GOT3 (cell line): ENCODE measurements at places on chromosomes 16 and 17.

DNA sequence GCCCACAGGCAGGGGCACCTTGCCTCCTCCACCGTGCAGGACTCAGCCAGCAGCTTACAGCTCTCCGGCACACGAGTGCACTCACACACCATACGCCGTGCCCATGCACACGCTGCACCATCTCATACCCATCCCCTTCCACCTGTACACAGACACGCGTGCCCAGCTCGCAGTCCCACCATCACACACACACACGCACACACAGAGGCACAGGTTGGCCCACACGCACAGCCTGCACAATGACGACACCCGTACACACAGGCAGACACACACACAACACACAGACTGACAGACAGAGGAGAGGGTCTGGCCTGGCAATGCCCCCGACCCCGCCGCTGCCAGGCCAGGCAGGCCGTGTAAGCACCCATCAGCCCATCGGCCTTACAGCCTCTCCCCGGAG lies 12.1 kb downstream of the CASKIN1 start:
- no peak for DNase-seq

- DNase-seq: no peak
Measured at GRCh38 chr16:66247516-66248481, 118.7 kb upstream of the CDH5 start.

DNA sequence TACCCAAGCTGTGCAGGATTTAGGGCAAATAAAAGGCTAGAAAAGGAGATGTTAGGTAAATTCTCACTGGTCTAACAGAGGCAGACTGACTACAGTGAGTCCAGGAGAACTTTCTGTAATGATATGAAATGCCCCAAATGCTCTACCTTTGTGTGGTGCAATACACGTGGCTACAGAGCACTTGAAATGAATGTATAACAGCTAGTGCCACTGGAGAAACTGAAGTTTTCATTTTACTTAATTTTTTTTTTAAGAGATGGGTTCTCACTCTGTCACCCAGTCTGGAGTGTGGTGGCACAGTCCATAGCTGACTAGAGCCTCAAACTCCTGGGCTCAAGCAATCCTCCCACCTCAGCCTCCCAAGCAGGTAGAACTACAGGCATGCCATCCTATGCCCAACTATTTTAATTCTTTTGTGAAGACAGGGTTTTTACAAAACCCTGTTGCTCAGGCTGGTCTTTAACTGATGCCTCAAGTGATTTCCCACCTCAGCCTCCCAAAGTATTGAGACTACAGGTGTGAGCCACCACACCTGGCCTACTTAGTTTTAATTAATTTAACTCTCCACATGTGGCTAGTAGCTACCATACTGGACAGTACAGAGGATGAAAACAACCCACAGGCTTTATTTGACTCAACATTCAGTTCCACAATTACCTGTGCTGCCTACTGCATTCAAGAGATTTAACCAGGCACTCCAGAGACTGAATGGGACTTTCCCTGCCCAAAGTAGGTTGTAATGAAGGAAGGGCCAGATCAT lies 84.8 kb upstream of the PLEKHM1 start:
- DNase-seq: no peak

- DNase-seq: no peak
Measured at GRCh38 chr16:76976101-76976500, 214.9 kb upstream of the MON1B start.

- DNase-seq: no peak
Measured at GRCh38 chr17:37440424-37440823, 33.7 kb downstream of the TADA2A start.

- DNase-seq: no peak
Measured at GRCh38 chr17:40063901-40064531, 1.3 kb downstream of the THRA start.

DNA sequence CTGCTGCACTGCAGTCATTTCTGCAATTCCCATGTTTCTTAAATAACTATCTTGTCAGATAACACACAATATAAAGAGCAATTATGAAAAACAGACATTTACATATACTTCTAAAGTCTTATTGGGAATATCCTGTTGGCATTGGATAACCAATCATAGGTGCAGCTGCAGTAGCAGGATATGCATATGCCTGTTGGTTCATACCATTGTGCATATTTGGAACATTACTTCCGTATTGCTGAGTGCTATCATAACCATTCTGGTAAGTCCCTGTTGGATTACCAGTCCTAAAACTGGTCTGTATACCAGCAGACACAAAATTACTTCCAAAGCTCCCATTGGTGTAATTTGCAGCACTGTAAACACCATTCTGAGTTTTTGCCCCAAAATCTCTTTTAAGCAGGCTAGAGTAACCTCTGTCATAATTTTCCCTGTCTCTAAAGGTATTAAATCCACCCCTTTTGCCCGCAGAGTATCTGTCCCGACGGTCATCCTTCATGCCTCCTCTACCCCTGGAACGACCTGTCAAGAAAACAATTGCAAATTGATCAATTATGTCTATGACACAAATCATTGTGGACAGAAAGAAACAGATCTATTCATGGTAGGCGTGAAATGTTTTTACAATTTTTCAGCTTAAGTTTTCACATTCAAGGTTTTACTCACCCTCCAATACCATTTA lies 3.1 kb upstream of the POLG2 start:
- DNase-seq: no peak

GRCh38 chr16:57409870-57410587 lies 5.5 kb downstream of the CCL17 start:
- DNase-seq: no peak

- DNase-seq: no peak
Measured at GRCh38 chr17:14295676-14296075, 5.2 kb upstream of the HS3ST3B1 start.

GRCh38 chr17:64002658-64003525 lies 4.7 kb downstream of the PRR29 start:
- DNase-seq: no peak

DNA sequence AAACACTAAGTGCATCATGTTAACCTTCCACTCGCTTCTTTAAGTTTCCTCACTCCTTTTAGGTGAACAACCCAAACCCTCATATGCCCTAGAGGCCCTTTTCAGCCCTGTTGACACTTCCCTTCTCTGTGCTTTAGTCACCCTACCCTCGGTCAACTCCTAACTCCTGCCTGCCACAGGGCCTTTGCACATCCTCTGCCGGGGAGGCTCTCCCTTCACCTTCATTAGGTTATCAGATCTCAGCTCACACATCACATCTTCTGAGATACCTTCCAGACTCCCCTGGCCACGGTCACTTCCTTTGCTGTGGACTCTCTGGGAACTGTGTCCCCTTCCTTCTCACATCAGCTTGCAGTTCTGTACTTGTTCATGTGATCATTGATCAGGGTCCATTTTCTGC lies 574.4 kb downstream of the MAF start:
- no peak for DNase-seq

DNA sequence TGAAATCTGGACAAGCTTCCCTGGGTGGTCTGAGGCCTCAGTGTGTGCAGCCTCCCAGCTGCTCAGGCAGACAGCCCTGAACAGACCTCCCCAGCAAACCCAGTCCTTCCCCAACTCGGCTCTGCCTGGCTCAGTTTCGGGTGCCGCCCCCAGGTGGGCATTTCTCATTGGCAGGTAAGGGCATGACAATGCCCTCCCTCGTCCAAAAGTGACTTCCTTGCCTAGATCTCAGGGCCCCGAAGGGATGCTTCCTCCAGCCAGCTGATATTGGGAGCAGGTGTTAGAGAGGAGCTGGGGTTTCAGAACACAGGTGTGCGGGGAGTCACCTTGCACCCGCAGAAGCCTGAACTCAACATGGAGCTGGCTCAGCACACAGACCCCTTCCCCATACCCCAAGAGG lies 3.8 kb upstream of the PPL start:
- DNase-seq: no peak

DNA sequence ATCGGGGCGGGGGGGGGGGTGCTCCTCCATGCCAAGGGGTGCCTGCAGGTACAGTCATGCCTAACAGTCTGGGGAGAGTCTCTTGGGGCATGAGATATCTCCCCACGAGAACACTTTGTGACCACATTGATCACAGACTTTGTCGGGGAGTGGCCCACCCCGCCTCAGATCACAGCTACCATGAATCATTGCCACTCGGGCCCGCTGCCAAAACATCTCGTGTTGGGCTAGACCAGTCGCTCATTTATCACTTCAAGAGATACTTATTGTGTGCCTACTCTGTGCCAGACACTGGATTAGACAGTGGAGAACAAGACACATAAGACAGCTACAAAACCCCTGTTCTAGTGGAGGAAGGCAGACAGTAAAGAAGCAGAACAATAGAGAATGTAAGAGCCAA lies 72.6 kb downstream of the CLEC16A start:
- peak; percentile 41 for DNase-seq

- no peak for DNase-seq
Measured at GRCh38 chr17:50128441-50129352, 1.3 kb downstream of the SAMD14 start.

DNA sequence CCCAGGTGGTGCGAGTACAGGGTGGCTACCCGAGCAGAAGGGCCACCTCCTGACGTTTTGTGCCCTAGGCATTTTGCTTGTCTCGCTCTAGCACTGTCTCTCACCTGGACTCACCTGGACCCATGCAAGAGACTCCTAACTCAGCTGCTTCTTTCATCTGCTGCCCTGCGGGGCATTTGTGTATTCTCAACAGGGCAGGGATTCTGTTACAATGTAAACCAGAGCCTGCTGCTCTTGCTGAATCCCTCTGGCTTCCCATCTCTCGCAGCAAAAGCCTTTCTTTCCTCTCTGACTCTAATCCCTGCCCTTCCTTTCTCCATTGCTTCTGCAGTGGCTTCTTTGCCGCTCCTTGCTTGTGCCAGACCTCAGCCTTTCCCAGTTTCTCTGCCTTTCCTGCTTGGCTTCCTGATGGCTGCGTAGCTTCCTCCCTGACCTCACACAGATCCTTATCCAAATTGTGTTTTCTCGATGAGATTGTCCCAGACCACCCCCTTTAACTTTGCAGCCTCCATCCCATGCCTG lies 10.2 kb downstream of the ARSG start:
- no peak for DNase-seq

DNA sequence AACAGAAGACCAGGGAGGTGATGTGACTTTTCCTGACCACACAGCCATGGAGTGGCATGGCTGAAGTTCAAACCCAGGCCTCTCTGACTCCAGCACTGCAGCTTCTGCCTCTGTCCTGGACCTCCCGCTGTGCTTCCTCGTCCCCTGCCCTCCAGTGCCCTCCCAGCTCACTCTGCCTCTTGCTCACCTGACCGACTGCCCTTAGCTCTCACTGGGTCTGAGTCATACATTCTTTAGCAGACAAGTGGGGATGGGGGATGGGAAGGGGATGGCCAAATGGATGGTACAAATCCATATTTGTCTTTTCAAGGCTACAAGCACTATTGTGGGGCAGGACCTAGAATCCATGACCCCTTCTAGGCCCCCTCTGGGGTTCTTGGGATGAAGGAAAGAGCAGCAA lies 33.0 kb downstream of the PITPNM3 start:
- DNase-seq: no peak

DNA sequence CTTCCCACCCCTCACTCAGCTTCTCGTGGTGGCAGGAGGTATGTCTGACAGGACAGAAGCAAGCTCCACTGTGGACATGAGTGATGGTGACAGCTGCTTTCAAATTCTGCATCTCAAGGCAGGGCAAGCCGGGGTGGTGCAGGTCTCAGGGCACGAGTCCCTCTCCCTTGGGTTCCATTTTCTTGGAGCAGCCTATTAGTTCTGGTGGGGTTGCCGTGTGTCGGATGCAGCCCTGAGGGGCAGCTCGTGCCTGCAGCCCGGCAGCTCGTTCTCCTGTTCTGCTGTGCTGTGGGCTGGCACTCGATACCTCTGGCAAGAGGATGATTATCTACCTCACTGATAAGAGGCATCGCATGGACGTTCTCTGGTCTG lies 16.5 kb upstream of the CLEC18C start:
- no peak for DNase-seq

- no peak for DNase-seq
Measured at GRCh38 chr17:7790150-7790549, 43.9 kb upstream of the KDM6B start.

DNA sequence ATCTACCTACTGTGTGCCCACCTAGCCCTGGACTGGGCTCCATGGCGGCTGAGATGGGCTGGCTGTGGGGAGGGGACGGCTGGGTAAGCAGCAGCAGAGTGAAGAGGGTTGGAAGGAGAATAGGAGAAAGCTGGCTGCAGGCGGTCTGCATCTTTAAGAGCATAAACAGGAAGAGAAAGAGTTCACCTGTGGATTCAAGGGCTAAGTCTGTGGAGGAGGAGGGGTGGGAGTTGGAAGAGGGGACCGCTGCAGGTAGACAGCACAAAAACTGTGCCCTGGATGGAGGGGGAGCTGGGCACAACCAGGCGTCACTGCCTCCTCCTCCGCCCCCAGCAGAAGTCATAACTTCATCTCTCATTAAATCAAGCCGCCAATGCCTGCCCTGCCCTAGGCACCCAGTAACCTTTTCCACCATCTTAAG lies 677 bp downstream of the SLC13A2 start:
- DNase-seq: no peak

- DNase-seq: no peak
Measured at GRCh38 chr16:74372369-74372768, 3.7 kb upstream of the NPIPB15 start.

- DNase-seq: no peak
Measured at GRCh38 chr16:49282690-49283375, 1.2 kb upstream of the CBLN1 start.

DNA sequence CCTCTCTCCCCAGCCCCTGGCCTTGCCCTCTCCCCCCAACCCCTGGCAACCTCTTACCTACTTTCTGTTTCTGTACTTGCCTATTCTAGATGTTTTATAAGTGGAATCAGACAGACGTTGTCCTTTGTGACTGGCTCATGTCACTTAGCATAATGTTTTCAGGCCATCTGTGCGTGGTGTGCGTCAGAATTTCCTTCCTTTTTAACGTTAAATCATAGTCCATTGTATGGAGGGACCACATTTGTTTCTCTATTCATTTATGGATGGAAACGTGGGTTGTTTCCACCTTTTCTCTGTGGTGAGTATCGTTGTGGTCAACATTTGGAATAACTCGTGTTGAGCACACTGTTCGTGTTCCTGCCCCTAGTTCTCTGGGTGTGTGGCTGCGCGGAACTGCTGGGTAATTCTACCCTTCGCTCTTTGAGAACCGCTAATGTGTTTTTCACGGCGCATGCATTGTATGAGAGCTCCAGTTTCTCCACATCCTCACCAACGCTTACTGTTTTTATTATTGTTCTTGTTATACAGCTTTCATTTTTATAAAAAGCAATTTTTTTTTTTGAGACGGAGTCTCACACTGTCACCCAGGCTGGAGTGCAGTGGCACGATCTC lies 26.3 kb downstream of the ACTG1 start:
- DNase-seq: no peak

GRCh38 chr17:50708050-50709000 lies 611 bp upstream of the ANKRD40 start:
- no peak for DNase-seq

DNA sequence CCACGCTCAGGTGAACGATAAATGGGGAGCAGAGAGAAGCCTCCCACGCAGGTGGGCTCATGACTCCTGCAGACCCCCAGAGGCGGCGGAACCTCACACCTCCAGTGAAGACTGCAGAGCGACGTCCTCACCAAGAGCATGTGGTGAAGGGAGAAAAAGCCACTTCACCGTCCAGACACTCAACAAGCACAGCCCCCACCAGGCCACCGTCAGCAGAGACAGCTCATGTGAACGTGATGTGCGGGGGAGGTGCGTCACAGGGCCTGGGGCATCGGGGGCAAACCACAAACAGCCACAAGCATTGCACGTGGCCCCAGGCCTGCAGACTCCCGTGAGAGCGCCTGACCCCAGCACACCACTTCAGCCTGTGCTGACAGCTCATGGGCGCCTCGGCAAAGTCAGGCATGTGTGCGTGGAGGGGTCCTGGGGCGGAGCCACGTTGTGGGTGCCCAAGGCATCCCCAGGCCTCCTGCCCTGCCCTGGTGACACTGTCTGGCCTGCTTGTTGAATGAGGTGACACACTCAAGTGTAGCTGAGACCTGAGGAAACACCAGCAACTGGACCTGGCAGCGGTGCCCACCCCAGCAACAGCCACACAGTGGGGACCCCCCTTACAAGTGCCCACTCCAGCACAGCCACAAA lies 19.0 kb downstream of the LMF1 start:
- DNase-seq: no peak
